ENCODE measurements at places on chromosomes 3 and 15.

- DNase-seq, result no peak
These were observed 57.1 kb upstream of the SSR3 start for GRCh38 chr3:156611870-156612494.

DNA sequence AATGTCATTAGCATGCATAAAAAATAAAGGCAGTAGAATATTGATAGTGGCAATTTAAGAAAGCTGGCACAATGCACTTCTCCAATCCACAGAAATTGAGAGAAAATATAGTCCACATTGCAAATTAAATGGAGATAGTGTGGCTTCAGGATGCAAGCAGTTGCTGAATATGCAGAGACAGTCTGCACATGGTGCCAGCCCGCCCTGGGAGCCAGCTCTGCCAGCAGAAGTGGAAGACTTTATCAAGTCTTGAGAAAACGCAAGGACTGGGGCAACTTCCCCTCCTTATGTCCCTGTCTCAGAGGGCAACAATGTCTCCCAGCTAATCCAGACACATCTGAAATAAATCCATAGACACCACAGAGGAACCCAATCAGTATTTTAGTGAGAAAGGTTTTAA, 57.2 kb downstream of the MB21D2 start:
- no peak for DNase-seq

DNA sequence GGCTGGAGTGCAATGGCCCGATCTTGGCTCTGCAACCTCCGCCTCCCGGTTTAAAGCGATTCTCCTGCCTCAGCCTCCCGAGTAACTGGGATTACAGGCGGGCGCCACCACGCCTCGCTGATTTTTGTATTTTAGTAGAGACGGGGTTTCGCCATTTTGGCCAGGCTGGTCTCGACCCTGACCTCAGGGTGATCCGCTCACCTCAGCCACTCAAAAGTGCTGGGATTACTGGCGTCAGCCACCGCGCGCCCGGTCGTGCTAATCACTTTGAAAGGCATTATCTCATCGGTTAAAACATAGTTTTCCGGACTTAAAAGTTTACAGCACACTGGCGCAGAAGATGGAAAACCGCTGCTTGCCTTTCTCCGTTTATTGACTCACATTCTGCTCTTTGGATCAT, 27.6 kb upstream of the MTHFS start:
- no peak for DNase-seq

GRCh38 chr3:14377838-14378169, 24.6 kb upstream of the SLC6A6 start:
- DNase-seq, result no peak

- peak; percentile 87 for DNase-seq
These were observed 21.1 kb upstream of the PLXND1 start for GRCh38 chr3:129627350-129628168.

GRCh38 chr15:75843678-75844581, 683 bp downstream of the UBE2Q2 start:
- peak; percentile 48 for DNase-seq

GRCh38 chr3:11476735-11477144, 167.0 kb downstream of the VGLL4 start:
- no peak for DNase-seq

- DNase-seq, result no peak
These were observed 4.6 kb downstream of the TCTA start for GRCh38 chr3:49416867-49417266.

DNA sequence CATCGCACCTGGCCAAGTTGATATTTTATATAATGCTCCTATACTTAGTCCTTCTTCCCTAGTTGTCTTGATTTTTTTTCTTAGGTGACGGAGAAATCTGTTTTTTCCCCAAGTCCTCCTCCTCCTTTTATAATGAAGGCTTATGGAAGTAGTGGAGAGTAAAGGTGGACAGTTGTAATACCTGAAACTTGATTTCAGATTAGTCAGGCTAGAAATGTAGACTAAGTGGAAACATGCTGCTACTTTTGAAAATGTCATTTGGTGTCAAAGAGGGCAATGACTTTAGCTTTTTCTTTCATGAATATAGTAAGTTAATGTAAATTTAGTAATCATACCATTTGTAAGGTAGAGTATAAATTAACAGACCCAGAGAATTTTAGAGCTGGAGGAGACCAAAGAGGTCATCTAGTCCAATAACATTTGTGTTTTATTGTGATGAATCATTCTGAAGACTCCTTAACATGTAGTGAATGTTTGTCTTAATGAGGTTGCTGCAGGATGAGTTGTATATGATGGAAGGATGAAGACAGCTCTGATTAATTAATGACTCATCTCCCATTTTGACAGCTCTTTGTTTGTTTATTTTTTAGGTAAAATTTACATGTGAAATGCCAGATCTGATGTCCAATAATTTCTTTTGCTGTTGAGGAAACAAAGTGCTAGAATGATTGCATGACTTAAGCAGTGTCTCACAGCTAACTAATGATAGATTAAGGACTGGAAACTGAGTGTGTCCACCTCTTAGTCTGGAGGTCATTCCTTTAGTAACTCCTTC, 8.7 kb downstream of the CTDSPL2 start:
- DNase-seq, result no peak

DNA sequence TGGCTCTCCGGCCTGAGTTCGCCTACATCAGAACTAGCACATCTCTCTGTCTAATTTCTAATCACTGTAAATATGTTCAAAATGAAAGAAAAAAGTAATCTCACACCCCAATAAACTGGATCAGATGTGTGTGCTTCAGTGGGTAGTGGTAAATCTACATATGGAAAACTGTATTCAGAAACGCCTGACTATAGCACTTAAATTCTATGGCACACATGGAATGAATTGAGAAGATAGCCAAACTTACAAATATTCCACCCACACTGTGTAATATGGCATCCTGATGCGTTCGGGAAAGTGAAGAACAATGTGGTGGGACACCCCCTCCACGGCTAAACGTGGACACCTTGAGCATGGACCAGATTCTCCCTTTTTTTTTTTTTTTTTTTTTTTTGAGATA, 40.6 kb upstream of the BOC start:
- DNase-seq, result no peak

DNA sequence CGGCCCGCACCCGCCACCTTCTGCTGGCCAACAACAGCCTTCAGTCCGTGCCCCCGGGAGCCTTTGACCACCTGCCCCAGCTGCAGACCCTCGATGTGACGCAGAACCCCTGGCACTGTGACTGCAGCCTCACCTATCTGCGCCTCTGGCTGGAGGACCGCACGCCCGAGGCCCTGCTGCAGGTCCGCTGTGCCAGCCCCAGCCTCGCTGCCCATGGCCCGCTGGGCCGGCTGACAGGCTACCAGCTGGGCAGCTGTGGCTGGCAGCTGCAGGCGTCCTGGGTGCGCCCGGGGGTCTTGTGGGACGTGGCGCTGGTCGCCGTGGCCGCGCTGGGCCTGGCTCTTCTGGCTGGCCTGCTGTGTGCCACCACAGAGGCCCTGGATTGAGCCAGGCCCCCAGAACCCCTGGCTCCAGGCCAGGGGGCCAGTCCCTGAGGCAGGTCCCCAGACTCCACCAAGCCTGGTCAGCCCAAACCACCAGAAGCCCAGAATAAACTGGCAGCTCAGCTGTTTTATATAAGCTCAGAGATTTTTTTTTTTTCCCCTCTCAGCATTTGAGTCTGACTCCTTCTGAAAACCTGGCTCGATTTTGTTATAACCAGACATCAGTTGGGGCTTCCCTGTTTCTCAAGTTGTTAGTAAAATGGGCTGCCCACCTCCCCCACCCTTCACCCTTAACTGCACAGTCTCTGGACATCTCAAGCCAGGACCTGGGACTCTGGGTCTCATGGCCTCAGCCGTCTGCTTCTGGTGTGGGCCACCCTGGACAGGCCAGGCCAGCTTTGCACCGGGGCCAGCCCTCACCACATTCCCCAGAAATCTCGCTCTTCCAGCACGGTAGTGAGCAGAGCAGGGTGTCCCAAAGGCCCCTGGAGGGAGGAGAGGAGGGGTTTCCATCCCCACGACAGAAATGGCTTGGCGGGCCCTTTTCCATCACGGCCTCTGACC, 1.6 kb downstream of the GP9 start:
- no peak for DNase-seq

All from MM.1S (cell line).